Hematopoietic multipotent progenitor cell treated with erythropoietin and hydrocortisone succinate and interleukin-3 and kit ligand, for 8 days (in vitro differentiated cells): ENCODE measurements at places on chromosomes 6 and 20.

DNA sequence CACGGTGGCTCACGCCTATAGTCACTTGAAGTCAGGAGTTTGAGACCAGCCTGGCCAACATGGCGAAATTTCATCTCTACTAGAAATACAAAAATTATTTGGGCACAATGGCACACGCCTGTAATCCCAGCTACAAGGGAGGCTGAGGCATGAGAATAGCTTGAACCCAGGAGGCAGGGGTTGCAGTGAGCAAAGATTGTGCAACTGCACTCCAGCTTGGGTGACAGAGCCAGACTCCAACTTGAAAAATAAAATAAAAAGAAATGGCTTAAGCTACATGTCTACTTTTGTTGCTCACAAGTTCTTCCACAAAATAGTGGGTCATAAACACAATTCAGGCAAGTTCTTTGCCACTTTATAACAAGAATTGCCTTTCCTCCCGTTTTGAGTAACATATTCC is 27.1 kb upstream of the B4GALT5 start:
- DNase-seq: no peak

DNA sequence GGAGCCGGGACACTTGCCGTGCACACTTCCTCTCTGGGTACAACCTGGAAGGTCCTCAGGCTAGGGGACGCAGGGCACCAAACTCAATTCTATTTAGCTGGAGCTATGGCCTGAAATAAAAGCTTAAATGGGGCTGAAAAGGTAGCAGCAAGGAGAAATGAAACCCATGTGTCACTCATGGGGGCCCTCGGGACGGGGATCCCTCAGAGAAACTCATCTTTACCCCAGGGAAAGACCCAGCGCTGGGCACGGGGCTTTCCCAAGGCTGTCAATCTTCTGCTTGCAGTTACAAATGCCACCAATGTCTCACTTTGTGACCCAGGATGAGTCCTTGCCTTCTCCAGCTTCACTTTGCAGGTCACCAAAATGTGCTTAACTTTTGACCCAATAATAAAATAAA is 16.5 kb downstream of the SNAI1 start:
- no peak for DNase-seq

GRCh38 chr6:21164768-21165326 is 428.7 kb upstream of the SOX4 start:
- DNase-seq: no peak

DNA sequence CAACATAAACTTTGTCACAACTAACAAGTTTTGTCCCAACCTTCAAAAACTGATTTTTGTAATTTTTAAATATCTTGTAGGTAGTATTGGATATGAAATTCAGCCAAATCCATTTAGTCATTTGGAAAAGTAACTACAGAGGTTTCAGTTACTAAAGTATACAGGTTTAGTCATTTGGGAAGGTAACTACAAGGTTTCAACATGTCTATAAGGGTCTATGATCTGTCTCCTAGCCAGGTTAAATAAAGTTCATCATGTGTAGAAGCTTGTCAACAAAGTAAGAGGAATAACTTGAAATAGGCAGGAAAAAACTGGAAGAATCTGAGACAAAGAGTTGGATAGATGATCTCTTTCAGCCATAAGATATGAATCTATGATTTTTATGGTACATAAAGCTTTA is 229.8 kb downstream of the COL12A1 start:
- no peak for DNase-seq

DNA sequence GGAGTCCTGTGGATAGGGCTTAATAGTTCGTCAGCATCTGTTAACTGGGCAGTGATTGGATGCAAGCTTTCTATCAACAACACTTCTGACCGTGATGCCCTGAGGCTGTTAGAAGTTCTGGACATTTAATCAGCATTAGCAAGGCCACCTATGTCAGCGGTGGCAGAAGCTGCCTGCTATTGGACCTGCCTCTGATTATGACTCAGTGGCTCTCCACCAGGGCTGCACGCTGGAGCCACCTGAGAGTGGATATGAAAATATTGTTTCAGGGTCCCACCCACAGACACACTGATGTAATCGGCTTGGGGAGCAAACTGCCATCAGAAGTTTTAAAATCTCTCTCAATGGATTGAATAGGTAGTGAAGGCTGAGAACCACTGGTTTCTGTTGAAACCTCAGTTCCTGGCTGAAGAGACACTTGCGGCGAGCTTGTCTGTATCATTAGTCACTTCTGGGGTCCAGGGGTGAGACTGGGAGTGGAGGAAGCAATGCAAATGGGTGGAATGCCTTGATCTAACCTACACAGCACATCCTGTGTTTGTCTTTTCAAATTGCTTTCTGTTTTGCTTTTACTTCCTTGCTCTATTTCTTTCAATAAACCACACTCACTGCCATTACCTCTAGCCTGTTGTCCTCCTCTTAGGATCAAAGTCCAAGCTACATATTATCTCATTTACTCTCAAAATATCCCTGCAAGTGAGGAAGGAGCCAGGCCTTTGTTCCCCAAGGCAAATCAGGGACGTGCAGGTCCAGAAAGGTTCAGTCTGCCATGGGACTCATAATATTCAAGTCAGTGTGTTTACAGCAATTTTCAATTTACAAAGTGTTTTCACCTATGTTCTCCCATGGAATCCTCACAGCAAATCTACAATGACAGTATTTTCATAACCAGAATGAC is 4.2 kb downstream of the CLIC5 start:
- DNase-seq: no peak

- no peak for DNase-seq
These were observed 209.3 kb downstream of the RNF144B start for GRCh38 chr6:18596531-18596835.

DNA sequence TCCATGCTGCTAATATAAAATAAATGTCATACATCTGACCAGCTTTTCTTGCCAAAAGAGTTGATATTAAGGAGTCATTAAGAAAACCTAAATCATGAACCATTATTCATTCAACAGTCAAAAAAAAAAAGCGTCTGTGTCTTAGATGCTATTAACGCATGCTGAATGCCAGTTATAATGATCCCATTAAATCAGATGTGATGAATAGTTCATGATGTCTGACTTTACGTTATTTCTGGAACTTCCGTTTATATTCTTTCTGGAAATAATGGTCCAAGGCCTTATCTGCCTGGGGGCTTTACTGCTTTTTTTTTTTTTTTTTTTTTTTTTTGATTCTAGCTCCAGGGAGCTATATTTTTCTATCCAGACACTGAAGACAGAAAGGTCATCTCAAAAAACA is 877.1 kb downstream of the HACE1 start:
- DNase-seq: no peak

GRCh38 chr6:42129360-42129676 is 13.1 kb downstream of the C6orf132 start:
- no peak for DNase-seq

DNA sequence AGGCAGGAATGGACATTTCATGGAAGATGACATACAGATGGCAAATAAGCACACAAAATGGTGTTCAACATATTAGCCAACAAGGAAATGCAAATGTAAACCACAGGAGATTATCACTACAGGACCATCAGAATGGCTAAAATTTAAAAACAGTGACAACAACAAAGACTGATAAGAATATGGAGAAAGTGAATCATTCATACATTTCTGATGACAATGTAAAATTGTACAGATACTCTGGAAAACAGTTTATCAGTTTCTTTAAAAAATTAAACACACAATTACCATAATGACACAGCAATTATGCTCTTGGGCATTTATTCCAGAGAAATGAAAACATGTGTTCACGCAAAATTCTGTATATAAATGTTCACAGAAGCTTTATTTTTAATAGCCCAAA is 105.8 kb upstream of the RUNX2 start:
- DNase-seq: peak; percentile 60

GRCh38 chr6:100167585-100167984 is 173.6 kb upstream of the MCHR2 start:
- DNase-seq: no peak

- no peak for DNase-seq
These were observed 10.8 kb upstream of the PXDC1 start for GRCh38 chr6:3762359-3762758.

DNA sequence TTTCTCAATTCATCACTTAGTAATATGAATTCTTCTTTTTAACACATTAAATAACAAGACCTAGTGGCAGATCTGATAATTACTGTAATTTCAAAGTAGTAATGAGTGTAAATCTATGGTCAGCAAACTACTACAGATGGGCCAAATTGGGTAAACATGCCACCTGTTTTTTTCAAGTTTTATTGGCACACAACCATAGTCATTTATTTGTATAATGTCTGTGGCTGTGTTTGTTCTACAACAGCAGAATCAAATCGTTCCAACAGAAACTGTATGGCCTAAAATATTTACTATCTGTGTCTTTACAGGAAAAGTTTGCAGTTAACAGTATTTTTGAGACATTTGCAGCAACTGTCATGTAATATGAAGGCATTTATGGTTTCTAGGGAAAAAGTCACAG is 86.1 kb upstream of the EYA2 start:
- DNase-seq: no peak

- no peak for DNase-seq
These were observed 74.8 kb upstream of the TOP1 start for GRCh38 chr20:40953856-40954255.

- DNase-seq: peak; percentile 74
These were observed 52.7 kb upstream of the MYB start for GRCh38 chr6:135128268-135128914.

GRCh38 chr20:11235058-11235457 is 561.3 kb upstream of the JAG1 start:
- no peak for DNase-seq

- no peak for DNase-seq
These were observed 88.5 kb upstream of the SIM1 start for GRCh38 chr6:100553243-100553642.

GRCh38 chr20:57808264-57809070 is 98.7 kb upstream of the PMEPA1 start:
- DNase-seq: no peak

- DNase-seq: peak; percentile 43
These were observed 113.9 kb downstream of the HFE start for GRCh38 chr6:26200918-26201721.

- DNase-seq: no peak
These were observed 641 bp downstream of the ARFGEF2 start for GRCh38 chr20:48921883-48922820.

- DNase-seq: no peak
These were observed 135.7 kb downstream of the ALDH8A1 start for GRCh38 chr6:134814076-134814695.

GRCh38 chr6:150006961-150007464 is 18.3 kb downstream of the RAET1L start:
- DNase-seq: peak; percentile 18

DNA sequence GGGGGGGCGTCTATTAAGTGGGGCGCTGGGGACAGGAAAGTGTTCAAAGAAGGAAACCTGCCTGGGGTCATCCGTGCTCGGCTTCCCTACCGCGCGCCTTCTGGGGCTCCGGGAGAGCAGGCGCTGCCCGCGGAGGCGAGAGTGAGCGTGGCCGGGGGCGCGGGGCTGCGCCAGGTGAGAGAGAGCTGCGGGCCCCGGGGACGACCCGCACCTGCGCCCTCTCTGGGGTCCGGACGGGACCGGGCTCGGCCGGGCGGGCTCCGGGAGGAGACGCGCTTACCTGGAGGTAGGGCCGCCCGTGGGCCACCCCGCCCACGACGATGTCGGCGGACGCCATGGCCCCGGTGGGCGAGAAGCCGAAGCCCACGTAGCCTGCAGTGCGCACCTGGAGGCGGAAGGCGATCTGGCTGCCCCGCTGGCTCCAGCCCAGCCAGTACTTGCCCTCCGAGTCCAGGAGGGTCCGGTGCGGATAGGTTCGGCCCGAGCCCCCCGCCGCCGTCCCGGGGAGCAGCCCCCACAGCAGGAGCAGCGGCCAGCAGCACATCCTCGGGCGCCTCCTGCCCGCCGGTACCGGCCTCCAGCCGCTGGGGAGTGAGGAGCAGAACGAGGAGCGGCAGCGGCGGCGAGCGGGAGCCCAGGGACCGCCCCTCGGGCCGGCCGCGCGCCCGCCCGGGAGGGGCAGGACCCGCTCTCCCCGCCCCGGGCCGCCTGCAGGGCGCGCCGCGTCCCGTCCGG is at the start of gene MOXD1:
MOXD1 (minus strand) TSS at position 593 of the 735 bp plus-strand sequence; CDS start at position 544, 49 bp downstream.
- no peak for DNase-seq

- no peak for DNase-seq
These were observed 22.7 kb downstream of the OLIG3 start for GRCh38 chr6:137471497-137471896.

DNA sequence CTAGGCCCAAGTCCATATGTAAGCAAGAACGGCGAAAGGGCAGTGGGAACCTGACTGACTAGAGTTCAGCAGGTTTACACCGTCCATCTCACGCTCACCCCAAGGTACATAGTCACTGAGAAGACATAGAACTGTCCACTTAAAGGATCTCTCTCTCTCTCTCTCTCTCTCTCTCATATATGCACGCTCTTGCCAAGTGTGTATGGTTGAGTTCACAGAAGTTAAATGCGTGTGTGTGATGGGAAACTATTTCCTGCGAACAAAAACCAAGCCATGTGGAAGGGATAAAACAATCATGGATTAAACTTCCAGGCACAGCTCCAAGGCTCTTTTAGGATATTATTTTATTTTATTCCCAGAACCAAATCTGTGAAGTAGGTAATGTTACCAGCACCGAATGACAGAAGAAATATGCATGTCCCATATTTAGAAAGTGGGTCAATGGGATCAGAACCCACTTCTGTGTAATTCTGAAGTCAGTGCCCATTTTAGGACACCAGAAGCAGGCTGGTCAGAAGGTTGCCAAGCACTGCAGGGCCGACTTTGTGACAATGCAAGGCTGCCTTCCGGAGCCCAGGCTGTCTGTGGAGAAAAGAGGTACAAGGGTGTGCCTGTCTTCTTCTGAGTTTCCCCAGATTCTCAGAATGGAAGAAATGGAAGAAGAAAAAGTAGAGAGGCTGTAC is 49.2 kb upstream of the MAP7 start:
- DNase-seq: no peak

DNA sequence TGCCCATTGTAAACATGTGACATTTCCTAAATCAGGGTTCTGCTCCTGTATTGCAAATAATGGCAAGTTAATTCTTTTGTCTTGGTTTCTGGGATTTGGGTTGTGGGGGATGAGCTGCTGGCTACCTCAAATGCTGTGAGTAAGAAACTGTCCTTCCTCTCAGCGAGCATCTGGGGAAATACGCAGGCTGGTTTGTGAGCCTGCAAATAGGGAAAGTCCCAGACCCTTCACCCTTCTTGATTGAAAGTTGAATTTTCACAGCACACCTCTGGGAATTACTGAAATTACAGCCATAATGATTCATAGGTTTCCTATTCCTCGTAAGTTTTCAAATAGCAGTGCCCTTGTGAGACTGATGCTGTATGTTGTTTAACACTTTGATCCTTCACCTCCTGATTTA is 138.1 kb downstream of the TBXT start:
- no peak for DNase-seq

- DNase-seq: no peak
These were observed 249.1 kb downstream of the LY86 start for GRCh38 chr6:6837541-6838080.

GRCh38 chr6:66866801-66867200 is 1159.8 kb upstream of the EYS start:
- no peak for DNase-seq

- no peak for DNase-seq
These were observed 8.0 kb downstream of the CD2AP start for GRCh38 chr6:47485491-47486135.

- DNase-seq: no peak
These were observed 98.4 kb upstream of the SLC22A16 start for GRCh38 chr6:110574817-110575216.

GRCh38 chr6:110181131-110182030 is 1.2 kb downstream of the CDC40 start:
- peak; percentile 37 for DNase-seq
